CD8-positive, alpha-beta memory T cell (primary cell): ENCODE measurements at places on chromosomes 5 and 9.

GRCh38 chr5:96051401-96051830 lies 89.8 kb upstream of the ELL2 start:
- no peak for DNase-seq

DNA sequence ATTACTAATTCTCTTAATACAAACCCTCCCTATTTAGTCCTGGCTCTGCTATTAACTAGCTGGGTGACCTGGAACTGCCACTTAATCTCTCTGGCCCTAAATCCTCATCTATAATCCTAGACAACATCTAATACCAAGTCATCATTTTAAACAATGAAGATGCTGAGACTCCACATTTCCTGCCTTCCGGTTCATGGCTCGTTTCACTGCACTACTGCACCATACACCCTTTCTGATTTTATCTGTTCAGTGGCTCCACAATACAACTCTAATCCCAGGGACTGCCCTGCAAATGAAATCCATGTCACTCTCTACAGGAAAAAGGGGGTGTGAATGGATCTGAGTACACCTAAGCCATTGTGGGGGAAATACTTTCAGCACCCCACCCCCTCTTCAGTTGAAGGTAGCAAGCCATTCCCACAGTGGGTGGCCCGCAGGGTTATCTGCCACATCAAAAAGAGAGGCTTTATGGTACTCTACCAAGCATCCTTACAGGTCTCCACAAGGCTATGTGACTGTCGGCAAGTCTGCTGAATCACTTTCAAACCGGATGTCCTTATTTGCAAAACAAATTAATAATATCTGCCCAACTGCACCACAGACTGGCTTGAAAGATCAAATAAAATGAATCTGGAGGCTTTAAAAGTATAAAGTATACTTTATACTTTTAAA lies 89.5 kb downstream of the EPB41L4A start:
- no peak for DNase-seq

GRCh38 chr5:77937015-77937908 lies 161.1 kb upstream of the TBCA start:
- no peak for DNase-seq

DNA sequence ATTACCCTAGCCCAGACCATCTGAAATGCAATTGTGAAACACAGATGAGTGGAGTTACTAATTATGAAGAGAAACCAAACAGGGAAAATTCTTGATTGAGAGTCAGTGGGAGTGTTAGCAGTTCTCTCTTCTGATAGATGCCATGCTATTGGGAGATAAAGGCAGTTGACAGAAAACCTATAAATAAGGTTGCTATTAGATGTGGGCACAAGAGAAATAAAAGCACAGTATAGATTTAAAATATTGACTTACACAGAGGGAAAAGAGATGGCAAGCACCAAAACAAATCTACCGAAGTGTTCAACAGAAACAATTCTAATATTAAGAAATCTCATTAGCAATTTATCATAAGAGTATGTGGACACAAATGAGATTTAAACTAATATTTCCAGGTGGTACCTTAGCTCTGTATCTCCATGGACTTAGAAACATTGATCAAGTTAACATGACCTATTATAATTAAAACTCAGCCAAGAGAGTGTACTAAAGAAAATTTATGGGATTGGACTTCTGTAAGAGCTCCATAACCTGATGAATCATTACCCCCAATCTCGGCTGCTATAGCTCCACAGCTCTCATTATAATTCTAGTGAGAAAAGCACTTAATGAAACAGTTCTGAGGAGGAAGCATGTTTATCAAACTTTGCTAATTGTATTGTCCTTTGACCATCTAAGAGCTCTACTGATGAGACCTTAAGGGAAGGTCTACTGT lies 665.0 kb upstream of the RIOK2 start:
- DNase-seq, result no peak

GRCh38 chr9:123514766-123515165 lies 158.8 kb downstream of the CRB2 start:
- DNase-seq, result no peak

GRCh38 chr9:126692041-126692758 lies 78.5 kb downstream of the LMX1B start:
- DNase-seq, result no peak

- DNase-seq, result no peak
Observed at GRCh38 chr9:13364271-13365000, 84.9 kb upstream of the MPDZ start.

GRCh38 chr5:7827610-7828009 lies 23.3 kb downstream of the CFAP90 start:
- DNase-seq, result no peak
